ENCODE measurements at places on chromosomes 3 and 15. TPM values are rescaled to one million over a fixed set of nuclear protein-coding genes. Genes with fewer than 3 reads are reported as not detected.
A peak's percentile ranks its signal among the peaks of the same experiment; 100 is the strongest.

GRCh38 chr15:47663101-47663500, 54.2 kb upstream of the SEMA6D start:
- peak; percentile 16 for DNase-seq

DNA sequence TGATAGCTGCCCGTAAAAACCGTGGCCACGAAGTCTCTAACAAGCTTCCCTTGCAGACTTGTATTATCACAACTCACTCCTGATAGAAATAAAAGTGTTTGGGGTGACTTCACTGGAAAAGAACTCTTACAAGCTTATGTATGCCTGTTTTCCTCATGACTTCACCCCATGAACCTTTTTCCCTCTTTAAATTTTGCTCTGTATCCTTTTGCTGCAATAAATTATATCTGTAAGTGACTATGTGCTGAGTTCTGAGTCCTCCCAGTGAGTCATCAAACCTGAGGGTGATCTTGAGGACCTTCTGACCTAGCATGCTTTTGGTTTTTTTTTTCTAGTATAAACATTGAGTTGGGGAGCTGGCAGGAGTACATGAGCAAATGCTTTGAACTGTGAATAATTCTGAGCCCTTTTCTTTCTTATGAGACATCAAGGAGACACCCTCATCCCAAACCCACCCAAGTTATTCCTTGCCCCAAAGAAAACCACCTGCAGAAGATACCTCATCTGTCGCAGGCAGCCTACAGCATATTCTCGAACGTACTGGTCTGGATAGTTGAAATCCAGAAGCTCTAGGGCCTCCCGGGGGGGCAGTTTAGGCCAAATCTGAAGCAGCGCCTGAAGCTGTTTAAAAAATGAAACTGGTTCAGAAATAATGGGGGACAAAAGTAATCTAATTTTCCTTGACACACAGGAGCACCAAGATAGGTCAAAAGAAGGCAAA, 85.9 kb downstream of the FAIM start:
- peak; percentile 91 for DNase-seq

DNA sequence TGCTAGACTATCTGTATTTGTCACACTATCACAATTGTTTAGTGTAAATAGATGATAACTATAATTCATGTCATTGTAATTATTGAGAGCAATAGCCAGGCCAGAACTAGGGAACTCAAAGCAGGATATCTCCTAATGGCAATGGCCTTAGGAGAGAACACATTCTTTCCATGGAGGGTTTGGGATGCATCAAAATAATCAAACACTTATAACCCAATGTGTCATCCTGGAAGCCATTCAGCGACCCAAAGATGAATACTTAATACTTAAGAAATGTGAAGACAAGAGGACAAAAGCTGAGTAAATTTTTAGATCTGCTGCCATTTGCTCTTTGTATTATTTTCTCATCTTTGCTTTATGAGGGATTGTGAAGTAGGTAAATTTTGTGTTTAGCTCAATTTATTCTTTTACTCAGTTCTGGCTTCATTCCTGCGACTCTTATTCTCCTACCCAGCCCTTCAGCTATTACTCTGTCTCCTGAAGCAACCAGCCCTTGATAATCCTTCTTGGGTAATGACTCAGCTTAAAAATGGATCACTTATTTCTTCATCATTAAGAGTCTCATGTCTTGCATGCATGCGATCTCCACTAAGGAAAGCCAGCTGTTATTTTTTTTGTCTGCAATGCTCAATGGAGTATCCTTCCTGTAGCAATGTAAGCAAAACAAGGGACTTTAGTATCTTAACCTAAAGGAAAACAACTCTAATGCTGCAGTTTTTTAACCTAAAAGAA, 2.0 kb downstream of the OR4F15 start:
- DNase-seq = peak; percentile 65

The PLSCR5 gene
- polyA plus RNA-seq = not detected

GRCh38 chr3:105930733-105931132, 61.9 kb upstream of the CBLB start:
- DNase-seq = no peak

DNA sequence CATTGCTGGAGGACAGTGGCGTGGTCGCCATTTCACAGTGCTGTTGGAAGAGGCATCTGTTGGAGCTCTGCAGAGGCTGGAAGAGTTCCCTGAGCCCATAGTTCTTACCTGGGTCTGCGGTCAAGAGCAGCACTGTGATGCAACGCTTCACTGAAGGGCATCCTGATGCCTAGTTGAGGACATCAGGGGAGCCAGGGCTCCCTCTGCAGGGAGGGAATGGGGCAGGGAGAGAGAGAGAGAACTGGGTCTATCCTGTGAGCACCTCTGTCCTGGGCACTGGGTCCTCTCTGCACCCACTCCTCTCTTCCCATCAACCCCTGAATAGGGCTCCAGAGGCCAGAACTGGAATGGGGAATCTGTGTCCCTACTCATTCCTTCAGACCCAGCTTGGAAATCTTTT, 23.9 kb upstream of the MOBP start:
- DNase-seq = no peak

GRCh38 chr3:12769761-12770160, 10.7 kb upstream of the TMEM40 start:
- DNase-seq = no peak

DNA sequence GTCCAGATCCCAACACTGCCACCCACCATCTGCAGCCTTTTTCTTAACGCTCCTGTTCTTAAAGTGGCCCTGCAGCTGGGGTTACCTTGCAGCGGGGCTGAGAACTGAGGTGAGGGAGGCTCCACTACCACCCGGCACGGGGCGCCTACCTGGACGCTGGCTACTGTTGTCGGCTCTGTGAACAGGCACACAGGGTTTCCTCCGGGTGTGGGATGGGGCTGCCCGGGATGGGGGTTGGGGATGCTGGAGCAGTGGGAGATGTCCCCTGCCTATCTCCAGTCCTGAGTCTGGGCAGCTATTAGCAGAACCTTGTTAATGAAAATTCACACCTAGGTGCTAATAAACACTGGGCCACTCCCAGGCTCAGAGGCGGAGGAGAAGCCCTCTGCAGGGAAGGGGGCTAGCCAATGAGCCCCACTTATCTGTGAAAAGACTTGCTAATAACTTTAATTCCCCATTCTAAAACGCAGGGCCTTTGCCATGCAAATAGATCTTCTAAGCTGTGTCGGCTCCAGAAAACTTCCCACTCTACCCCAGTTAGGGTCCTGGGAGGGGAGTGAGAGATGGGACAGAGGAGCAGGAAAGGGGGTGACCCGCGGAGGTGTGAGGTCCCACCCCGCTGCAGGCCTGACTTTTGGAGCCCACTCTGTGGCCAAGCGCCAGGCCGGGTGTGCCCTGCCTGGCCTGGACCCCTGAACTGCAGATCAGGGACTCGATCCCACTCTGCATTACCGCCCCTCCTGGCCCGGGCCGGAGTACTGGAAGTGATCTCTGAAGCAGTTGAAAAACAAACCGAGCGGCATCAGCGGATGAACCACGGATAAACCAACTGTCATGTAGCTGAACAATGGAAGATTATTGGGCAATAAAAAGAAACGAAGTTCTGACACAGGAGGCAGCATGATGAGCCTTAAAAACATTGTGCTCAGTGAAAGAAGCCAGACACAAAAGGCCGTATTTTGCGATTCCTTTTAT, 3.1 kb downstream of the MESP1 start:
- no peak for DNase-seq

The ISL2 gene
- 0.82 TPM for polyA plus RNA-seq
